ENCODE measurements at places on chromosomes 1 and 21. TPM values are rescaled to one million over a fixed set of nuclear protein-coding genes. Genes with fewer than 3 reads are reported as not detected.

- no peak for DNase-seq
- no peaks in the 10 kb centered on the region for H3K27me3 ChIP-seq
- no peaks in the 10 kb centered on the region for H3K4me1 ChIP-seq
- H3K27ac ChIP-seq: no peak overlapping the region
- no peak overlapping the region for H3K4me3 ChIP-seq
These were observed 144.7 kb upstream of the EDN2 start for GRCh38 chr1:41629141-41629540.

GRCh38 chr1:201375169-201375568, 2.3 kb downstream of the TNNT2 start:
- H3K27ac ChIP-seq: peak overlapping the region; percentile 88
- DNase-seq: no peak
- peak overlapping the region; percentile 69 for H3K4me3 ChIP-seq
- H3K27me3 ChIP-seq: no peaks in the 10 kb centered on the region

DNA sequence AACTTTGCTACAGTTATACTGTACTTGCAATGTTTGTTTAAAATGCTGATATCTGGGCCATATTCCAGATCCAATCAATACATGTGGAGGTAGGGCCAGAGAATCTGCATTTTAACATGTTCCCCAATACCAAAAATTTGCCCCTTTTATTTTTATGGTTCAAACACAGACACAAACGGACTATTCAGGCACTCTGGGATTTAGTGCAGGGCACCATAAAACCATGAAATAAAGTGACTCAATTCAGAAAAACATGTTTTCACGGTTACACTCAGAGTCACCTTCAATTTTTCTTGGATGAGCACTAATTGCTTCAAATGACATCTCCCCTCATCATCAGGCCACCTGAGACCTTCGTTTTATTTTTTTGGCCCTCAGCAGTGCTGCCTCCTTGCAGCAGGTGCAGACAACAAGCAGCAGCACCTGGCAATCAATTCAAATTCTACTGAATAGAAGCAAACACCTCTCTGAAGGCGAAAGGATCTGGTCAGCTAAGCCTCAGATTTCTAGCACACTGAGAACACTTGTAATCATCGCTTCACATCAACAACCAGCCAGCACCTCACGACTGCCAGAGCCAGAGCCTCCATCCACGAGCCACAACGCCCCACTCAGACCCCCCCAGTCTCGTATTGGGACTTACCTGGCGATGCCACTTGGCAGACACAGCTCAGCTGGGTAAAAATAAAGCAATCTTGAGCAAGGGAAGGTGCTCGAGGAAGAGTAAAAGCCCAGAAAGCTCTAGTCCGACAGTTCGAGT, 1.1 kb downstream of the ERO1B start:
- no peaks in the 10 kb centered on the region for H3K4me1 ChIP-seq
- H3K4me3 ChIP-seq: peak overlapping the region; percentile 99
- no peaks in the 10 kb centered on the region for H3K36me3 ChIP-seq

CR2 gene
- polyA plus RNA-seq: not detected

DNA sequence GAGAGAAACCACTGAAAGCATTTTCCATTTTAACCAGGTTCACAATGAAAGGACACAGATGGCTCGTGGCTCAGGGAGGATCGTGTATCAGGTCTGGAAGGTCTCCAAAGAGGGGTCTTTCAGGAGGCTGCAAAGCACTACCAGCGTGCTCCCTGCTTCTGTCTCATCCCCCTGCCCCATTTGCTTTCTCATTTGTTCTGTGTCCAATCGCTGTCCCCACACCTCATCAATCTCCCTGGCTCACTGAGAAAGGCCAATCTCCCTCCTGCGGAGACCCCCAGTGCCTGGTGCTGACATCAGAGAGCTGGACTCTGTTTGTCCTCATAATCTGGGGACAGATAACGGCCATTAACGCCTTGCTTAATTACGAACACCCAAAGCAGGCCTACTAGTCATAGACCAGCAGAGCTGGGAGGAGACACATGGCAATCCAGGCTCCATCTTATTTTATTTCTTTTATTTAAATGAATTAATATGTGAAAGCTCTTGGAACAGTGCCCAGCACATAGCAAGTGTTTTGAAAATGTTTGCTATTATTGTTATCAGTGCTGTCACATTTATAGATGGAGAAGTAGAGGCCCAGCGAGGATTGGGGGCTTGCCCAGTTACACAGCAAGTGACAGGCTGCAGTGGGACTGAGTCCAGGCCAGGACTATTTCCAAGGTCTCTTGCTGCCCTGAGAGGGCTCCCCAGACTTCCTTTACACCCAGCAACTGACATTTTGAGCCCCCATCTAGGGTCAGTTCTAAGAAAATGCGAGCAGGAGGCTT, 341.0 kb upstream of the USP24 start:
- no peak overlapping the region for H3K27ac ChIP-seq
- H3K4me1 ChIP-seq: no peaks in the 10 kb centered on the region
- no peak for DNase-seq
- H3K27me3 ChIP-seq: no peaks in the 10 kb centered on the region

DNA sequence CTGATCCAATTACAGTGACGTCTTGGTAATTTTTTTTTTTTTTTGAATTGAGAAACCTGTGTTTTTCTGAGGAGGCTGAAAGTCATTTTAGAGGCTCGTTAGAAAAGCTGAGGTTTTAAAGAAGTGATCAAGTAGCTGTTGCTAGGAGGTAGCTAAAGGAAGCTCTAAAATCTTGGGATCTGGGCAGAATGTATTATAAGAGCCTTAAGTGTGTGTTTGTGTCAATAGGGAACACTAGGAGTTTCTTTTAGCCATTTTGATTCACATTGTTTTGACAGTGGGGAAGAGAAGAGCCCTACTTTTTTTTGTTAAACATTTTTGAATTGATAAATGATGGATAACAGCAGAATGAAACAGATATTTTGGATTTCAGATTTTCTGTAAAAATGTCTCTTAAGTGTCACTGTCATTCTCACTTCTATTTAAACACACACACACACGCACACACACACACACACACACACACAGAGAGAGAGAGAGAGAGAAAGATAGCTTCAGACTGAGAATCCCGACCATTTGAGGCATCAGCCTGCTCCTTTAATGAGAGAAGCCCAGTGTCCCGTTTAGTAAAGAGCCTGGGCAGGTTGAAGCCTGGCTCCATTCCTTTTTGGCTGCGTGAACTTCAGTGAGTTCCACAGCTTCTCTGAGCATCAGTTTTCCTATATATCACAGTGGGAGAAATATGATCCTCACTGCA, 79.1 kb upstream of the GPR88 start:
- no peaks in the 10 kb centered on the region for H3K4me1 ChIP-seq
- H3K27ac ChIP-seq: no peak overlapping the region
- H3K27me3 ChIP-seq: no peaks in the 10 kb centered on the region
- H3K4me3 ChIP-seq: no peak overlapping the region
- H3K36me3 ChIP-seq: peaks cover 4% of the 10 kb centered on the region
- DNase-seq: no peak

- DNase-seq: no peak
- H3K36me3 ChIP-seq: no peaks in the 10 kb centered on the region
- H3K27ac ChIP-seq: no peak overlapping the region
- peaks cover 4% of the 10 kb centered on the region for H3K4me1 ChIP-seq
- H3K27me3 ChIP-seq: no peaks in the 10 kb centered on the region
These were observed 28.8 kb upstream of the FMO1 start for GRCh38 chr1:171219346-171220080.

- no peak overlapping the region for H3K4me3 ChIP-seq
- H3K27ac ChIP-seq: peak overlapping the region; percentile 84
- H3K4me1 ChIP-seq: no peaks in the 10 kb centered on the region
- H3K27me3 ChIP-seq: no peaks in the 10 kb centered on the region
- no peaks in the 10 kb centered on the region for H3K36me3 ChIP-seq
- peak; percentile 77 for DNase-seq
These were observed 99.7 kb downstream of the NMNAT2 start for GRCh38 chr1:183318433-183318832.

DNA sequence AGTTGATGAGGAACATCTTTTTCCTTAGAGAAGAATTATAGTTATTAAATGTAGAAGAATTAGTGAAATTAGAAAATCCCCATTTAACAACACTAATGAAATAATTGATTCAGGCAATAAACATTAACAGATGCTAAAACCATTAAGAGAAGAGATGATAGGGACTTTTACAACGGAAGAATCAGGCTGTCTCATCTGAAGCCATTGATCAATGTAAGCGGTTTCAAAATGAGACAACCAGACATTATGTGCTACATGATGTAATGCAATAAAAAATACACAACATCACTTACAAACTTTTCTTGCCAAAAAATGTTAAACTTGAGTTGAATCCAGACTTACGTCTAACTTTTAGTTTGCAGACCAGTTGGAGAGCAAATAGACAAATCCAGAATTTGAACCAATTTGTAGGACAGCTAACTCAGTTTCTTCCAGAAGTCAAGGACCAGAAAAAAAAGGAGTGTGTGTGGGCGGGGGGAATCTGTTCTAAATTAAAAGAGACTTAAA, 165.4 kb upstream of the DPT start:
- H3K27ac ChIP-seq: no peak overlapping the region
- no peaks in the 10 kb centered on the region for H3K4me1 ChIP-seq
- H3K27me3 ChIP-seq: no peaks in the 10 kb centered on the region
- H3K4me3 ChIP-seq: no peak overlapping the region
- no peaks in the 10 kb centered on the region for H3K36me3 ChIP-seq
- no peak for DNase-seq

DNA sequence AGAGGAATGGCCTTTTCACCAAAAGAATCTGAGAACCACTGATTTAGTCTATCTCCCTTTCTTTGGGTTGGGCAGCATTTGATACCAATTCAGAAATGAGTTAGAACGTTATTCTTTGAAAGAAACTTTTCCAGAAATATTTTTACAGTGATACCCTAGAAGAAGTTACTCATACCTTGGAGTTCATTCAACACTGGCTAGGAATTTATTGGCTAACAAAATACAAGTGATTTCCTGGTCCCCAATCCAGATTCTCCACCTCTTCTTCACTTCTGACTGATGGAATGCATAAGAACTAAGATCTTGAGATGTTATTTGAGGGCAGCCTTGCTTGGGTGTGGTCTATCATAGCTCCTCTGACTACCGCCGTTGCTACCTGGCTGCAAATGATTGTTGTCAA, 9.4 kb downstream of the C1orf162 start:
- no peak overlapping the region for H3K4me3 ChIP-seq
- H3K4me1 ChIP-seq: peaks cover 7% of the 10 kb centered on the region
- peak overlapping the region; percentile 24 for H3K27ac ChIP-seq
- no peaks in the 10 kb centered on the region for H3K27me3 ChIP-seq

STRIP1 gene
- polyA plus RNA-seq: 7.8 TPM

PTPRF gene
- 4.0 TPM for polyA plus RNA-seq

KCNE1 gene
- 1.7 TPM for polyA plus RNA-seq

SLC1A7 gene
- polyA plus RNA-seq: 0.19 TPM

DNA sequence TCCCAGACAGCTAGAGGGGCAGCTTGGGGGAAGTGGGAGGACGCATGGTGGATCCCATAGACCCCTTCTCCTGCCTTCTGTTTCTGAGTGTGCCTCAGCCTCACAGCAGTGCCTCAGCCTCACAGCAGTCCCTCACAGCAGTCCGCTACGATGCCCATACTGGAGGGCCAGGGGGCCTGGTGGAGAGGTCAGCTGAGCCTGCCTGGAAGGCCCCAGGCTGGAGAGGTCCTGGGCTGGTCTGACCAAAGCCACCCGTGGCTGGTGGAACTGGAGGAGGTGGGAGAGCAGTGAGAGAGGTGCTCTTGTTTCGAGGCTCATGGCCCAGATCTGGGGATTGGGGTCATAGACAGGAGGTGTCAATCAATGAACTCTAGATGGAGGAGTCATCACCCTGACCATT, 16.0 kb upstream of the RSPO1 start:
- no peaks in the 10 kb centered on the region for H3K36me3 ChIP-seq
- no peak overlapping the region for H3K4me3 ChIP-seq
- no peak for DNase-seq
- H3K27me3 ChIP-seq: peaks cover 5% of the 10 kb centered on the region

- no peak overlapping the region for H3K4me3 ChIP-seq
- no peaks in the 10 kb centered on the region for H3K4me1 ChIP-seq
- no peaks in the 10 kb centered on the region for H3K36me3 ChIP-seq
- no peaks in the 10 kb centered on the region for H3K27me3 ChIP-seq
- no peak overlapping the region for H3K27ac ChIP-seq
These were observed 79.0 kb upstream of the MAP10 start for GRCh38 chr1:232726048-232726779.

DNA sequence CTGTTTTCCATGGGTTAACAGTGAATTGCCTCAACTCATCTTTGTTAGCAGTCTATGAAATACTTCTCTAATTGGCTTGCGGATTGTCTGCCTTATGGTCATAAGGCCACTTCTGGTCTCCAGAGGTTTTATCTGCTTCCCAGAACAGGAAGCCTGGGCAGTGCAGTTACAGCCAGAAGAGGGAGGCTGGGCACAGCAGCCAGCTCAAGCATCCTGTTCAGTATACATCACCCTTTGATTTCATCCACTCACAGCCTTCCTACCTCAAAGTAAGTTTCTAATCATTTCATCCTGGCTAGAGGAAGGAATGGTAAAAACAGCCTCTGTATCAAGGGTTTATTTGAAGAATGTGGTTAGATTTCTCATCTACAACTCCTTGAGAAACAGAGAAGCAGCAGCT, 311.5 kb upstream of the DEPDC1 start:
- no peak overlapping the region for H3K4me3 ChIP-seq
- no peaks in the 10 kb centered on the region for H3K36me3 ChIP-seq
- H3K27ac ChIP-seq: no peak overlapping the region
- H3K4me1 ChIP-seq: no peaks in the 10 kb centered on the region
- DNase-seq: no peak

GRCh38 chr1:1938613-1939295, 19.7 kb upstream of the TMEM52 start:
- H3K4me1 ChIP-seq: no peaks in the 10 kb centered on the region
- H3K27ac ChIP-seq: no peak overlapping the region
- no peak overlapping the region for H3K4me3 ChIP-seq
- H3K36me3 ChIP-seq: no peaks in the 10 kb centered on the region
- peak; percentile 48 for DNase-seq
- H3K27me3 ChIP-seq: no peaks in the 10 kb centered on the region

- H3K36me3 ChIP-seq: no peaks in the 10 kb centered on the region
- no peaks in the 10 kb centered on the region for H3K27me3 ChIP-seq
- no peak overlapping the region for H3K4me3 ChIP-seq
- H3K4me1 ChIP-seq: peaks cover 11% of the 10 kb centered on the region
These were observed 86.4 kb upstream of the JUN start for GRCh38 chr1:58870298-58870676.

- peaks cover 16% of the 10 kb centered on the region for H3K36me3 ChIP-seq
- H3K27ac ChIP-seq: no peak overlapping the region
- peaks cover 16% of the 10 kb centered on the region for H3K4me1 ChIP-seq
- no peak overlapping the region for H3K4me3 ChIP-seq
- DNase-seq: no peak
- no peaks in the 10 kb centered on the region for H3K27me3 ChIP-seq
These were observed 50.3 kb downstream of the S100B start for GRCh38 chr21:46554431-46555224.

DNA sequence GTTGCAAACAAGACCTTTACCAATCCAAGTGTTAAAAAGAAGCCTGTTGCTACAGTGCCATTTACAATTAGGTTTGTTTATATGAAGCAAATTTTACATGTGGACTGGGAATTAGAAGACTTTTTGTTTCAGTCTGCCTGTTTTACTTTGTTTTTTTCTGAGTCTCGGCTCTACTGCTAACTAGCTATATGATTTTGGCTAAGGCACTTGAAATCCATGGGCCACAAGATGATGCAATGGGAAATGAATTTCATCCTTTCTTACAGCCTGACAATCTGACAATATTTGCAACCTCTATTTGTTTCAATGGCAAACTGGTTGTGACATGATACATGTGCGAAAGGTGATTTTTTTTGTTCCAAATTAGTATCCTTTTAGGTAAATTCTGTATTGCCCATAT, 3.7 kb upstream of the PEX11B start:
- no peak for DNase-seq
- no peaks in the 10 kb centered on the region for H3K27me3 ChIP-seq
- no peak overlapping the region for H3K4me3 ChIP-seq
- no peak overlapping the region for H3K27ac ChIP-seq
- peaks cover 11% of the 10 kb centered on the region for H3K4me1 ChIP-seq
- peaks cover 13% of the 10 kb centered on the region for H3K36me3 ChIP-seq

All from heart left ventricle (tissue), 16 donors.